ENCODE measurements at places on chromosomes 6 and 20.

DNA sequence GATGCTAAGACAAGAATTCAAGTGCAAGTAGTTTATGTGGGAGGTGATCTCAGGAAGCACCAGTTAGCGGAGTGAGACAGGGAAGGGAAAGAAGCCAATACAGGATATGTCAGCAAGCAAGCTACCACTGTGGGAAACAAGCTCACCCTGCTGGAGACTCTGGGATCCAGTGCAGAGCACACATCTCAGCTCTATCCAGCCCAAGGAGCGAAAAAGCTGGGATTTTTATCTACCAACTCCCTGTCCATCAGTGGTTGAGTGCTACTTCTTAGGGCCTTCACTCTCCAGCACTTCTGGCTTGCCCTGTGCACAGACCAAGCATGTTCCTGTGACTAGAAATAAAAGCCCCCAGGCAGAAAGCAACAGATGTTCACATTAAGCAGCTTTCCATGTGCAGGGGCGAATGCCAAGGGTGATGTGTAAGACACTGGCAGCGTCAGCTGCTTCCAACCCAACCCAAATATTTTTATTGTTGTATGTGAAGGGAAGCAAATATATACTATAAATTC, 10.8 kb upstream of the RNF24 start:
- no peak for DNase-seq

GRCh38 chr20:46296526-46297250, 11.6 kb downstream of the CDH22 start:
- no peak for DNase-seq

GRCh38 chr20:20214757-20215275, 153.1 kb upstream of the INSM1 start:
- no peak for DNase-seq

DNA sequence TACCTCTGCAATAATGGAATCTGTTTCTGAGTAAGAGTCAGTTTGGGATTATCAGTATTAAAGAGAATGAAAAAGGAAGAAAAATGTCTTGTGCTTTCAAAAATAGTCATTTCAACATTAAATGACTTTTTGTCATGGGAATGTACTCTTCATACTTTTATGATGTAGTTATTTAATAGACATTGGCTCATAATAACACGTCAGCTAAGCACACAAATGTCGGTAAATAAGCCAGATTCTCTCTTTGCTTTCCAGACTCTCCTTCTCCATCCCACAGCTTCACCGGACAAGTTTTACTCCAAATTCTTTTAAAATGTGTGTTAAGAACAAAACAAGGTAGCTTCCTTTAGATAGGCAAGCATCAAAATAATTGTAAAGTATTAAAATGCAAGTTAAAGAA, 76.0 kb downstream of the C6orf52 start:
- DNase-seq, result no peak

GRCh38 chr20:63863798-63864544, 1.1 kb upstream of the TPD52L2 start:
- DNase-seq, result peak; percentile 89

- no peak for DNase-seq
Measured at GRCh38 chr6:46628498-46628897, 24.1 kb downstream of the CYP39A1 start.

- DNase-seq, result peak; percentile 14
Measured at GRCh38 chr6:593139-593906, 63.6 kb downstream of the HUS1B start.

DNA sequence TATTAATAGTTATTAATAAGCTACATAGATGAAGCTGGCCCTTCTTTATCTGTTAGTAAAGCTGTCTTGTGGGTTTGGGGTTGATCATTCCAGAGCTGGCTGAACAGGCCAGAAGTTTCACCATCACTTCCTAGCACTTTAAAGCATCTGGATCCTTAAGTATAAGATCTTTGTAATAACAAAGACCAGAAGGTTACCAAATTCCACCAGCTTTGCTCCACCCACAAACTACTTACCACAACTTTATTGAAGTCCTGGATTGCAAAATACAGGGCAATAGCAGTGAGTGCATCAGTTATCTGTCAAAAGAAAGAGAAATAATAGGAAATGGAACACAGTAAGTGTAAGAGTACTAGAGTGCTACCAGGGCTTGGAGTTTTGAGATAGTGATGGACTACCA, 33.0 kb downstream of the PIGU start:
- no peak for DNase-seq

DNA sequence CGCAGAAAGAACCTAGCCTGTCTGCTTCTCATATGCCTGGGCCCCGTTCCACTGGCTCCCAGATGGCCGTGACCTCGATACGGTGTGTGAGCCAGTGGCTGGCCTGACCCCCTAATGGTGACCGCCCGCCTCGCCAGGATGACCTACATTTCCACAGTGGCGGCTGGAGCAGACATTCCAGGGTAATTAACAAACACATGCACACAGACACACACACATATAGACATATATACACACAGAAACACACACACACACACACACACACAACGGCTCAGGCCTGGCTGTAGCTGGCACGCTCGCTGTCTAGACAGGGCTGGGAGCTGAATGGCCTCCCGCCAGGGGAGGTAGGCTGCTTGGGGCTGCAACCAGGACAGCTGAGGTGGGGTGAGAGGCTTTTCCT, 227.1 kb downstream of the ANKRD60 start:
- DNase-seq, result no peak

DNA sequence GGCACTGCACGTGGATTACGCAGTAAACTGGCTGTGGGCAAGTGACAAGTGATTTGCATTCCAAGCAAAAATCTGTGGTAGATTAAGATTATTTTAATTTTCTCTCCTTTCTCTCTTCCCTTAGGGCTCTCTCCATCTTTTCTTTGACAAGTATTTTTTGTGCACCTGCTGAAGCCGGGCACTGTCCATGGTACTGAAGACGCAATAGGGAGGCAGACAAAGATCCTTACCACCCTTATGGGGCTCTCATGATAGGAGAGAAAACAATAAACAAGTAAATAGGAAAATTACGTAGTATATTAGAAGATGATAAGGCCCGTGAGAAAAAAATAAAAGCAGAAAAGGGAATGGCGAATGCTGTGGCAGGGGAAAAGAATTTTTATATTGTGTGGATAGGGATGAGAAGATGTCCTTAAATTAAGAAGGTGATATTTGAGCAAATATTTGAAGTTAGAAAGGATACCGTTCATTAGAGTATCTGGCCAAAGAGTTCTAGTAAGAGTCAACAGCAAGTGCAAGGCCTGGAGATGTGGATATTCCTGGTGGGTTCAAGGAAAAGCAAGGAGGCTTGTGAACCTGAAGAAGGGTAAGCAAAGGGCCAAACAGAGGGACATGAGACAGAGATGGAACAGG, 146.0 kb downstream of the LAMP5 start:
- no peak for DNase-seq

DNA sequence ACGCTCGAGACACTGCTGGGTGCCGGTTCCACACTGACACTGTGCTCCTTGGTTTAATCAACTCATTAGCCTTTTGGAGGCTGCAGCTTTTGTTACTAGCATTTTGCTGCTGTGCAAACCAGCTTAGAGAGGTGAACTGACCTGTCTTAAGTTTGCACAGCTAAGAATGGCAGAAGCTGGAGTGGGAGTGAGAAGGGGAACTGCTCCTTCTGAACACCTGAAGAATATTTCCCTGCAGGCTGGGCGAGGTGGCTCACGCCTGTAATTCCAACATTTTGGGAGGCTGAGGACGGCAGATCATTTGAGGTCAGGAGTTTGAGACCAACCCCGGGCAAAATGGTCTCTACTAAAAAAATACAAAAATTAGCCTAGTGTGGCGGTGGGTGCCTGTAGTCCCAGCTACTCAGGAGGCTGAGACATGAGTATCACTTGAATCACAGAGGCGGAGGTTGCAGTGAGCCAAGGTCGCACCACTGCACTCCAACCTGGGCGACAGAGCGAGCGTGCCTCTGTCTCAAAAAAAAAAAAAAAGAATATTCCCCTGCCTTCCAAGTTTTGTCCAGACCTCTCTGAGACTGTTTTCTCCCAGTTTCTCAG, 5.0 kb downstream of the CEBPB start:
- no peak for DNase-seq
